ENCODE measurements at places on chromosomes 5 and 9.

DNA sequence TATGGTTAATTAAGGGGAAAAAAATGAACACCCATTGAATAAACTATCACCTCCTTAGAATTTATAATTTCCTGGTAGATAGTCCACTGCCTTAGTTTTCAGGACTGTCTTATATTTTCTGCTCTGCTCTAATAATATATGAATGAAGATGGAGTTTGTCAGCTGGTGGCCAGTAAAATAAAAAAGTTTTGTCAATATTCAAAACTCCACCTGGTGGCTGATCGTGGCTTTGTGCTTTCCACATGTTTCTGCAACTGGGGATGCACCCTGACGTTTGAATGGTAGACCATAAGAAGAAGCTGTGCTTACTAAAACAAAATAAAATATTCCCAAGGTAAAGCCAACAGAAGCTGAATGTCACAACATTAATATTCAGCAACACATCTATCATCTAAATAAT is 286.6 kb upstream of the IZUMO3 start:
- DNase-seq: no peak

GRCh38 chr9:106897236-106897635 is 34.3 kb downstream of the ZNF462 start:
- DNase-seq: no peak

- DNase-seq: no peak
These were observed 56.7 kb upstream of the ACTBL2 start for GRCh38 chr5:57539281-57539701.

- no peak for DNase-seq
These were observed 131.8 kb upstream of the FBN2 start for GRCh38 chr5:128669803-128670202.

DNA sequence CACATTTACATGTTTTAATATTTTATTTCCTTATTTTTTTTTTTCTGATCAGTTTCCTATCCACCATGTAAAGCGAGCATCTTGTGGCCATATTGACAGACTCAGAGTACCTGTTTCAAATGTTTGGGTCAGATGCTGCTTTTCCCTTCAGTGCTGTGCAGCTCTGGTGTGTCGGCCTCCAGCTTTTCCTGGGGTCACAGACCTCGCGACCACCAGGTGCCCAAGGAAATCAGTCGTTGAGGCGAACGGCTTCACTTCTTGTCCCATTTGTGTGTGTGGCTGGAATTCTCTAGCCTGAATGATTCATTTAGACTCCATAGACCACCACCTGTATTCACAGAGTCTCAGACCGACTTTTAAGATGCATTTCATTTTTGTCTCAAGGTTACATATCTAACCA is 166.9 kb upstream of the SPRY4 start:
- no peak for DNase-seq

- no peak for DNase-seq
These were observed 247.9 kb downstream of the DOCK8 start for GRCh38 chr9:462606-463005.

DNA sequence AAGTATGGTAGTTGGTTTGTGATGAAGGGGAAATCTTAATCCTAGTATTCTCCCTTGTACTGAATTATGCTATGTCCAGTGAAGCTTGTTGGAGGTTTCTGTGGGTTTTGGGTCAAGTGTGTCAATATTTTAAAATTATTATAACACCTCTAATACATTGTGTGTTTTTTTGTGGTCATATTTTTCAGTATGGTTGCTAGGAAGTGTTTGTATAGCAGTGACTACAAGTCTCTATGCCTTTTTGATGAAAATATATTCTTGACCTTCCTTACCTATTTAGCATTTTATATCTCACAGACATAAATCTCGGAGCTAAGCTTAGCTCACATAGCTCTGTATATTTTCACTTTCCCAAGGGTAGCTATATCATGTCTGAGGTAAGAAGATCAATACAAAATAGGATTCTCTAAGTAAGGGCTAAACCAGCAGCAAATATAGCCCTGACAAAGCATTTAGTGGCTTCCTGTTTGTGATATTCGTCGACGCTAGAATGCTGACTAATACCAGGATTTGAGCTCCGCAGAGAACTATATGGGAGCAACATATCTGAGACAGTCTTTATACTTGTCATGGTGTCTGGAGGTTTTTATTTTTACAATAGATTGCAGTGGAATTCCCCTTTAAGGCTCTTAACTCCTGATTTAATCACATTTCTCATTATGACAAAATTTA is 82.3 kb downstream of the MACIR start:
- no peak for DNase-seq

DNA sequence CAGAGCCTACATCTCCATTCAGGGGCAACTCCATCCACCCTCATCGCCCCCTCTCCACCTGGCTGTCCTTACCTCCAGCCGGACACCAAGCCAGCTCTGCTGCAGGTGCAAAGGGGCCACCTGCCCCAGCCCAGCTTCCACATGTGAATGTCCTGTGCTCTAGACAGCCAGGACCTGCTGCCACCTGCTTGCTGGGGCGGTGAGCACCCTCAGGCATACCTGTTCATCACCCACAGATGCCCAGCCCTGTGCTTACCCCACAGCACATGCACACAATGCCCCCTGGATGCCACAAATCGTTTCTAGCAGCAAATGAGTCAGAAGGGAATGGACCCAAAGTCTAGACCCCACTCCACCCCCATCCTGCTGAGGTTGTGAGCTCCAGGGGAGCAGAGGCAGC is 13.3 kb upstream of the NKD2 start:
- DNase-seq: no peak

GRCh38 chr5:151067632-151068432 is 13.0 kb downstream of the TNIP1 start:
- DNase-seq: no peak
